Activated CD8-positive, alpha-beta memory T cell treated with anti-CD3 and anti-CD28 coated beads, Interleukin-2, amount 10 ng/mL, durations not matched to agents 7 days and 5 days (primary cell): ENCODE measurements at places on chromosomes 7 and 10.
A peak's percentile ranks its signal among the peaks of the same experiment; 100 is the strongest.

GRCh38 chr10:34815185-34816084 lies at the start of gene PARD3:
Gene PARD3, minus strand, starts transcription at chr10:34815296. Its CDS starts 301 bp downstream, at chr10:34814995.
- DNase-seq: no peak

DNA sequence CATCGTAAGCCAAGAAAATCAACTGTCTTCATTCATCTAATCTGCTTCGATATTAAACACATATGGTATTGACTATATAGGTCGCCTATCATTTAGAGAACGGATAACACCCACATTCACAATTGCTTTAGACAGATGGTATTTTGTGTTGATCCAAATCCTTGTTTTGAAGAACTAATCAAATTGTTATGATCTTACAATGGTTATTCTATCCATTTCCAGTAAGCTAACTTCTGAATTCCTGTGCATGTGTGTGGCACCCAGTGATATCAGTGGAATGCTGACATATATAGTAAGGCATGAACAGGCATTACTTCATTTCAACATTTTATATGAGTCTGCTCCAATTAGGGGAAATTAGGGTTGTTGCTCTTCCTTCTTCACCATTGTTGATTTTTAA lies 98.8 kb downstream of the SEMA3E start:
- no peak for DNase-seq

DNA sequence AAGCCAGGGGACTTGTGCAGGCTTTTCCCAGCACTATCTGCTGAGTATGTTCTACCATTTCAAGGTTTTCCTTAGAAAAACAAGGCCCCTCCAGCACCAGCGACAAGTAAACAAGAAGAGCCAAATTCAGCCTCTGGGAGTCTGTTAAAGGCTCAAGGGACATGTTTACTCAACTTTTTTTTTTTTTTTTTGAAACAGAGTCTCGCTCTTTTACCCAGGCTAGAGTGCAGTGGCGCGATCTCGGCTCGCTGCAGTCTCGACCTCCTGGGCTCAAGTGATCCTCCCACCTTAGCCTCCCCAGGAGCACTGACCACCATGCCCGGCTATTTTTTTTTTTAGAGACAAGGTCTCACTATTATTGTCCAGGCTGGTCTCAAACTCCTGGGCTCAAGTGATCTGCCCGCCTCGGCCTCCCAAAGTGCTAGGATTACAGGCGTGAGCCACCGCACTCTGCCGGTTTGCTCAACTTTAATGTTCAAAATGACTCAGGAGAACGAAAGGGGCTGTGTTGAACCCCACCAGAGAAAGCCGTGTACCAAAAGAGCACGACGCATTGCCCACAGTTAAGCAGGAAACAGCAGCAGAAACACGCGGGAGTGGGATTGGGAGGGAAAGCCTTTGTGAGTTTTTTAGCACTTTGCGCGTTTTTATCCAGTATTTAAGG lies 772 bp downstream of the PRDX3 start:
- DNase-seq: peak; percentile 75

DNA sequence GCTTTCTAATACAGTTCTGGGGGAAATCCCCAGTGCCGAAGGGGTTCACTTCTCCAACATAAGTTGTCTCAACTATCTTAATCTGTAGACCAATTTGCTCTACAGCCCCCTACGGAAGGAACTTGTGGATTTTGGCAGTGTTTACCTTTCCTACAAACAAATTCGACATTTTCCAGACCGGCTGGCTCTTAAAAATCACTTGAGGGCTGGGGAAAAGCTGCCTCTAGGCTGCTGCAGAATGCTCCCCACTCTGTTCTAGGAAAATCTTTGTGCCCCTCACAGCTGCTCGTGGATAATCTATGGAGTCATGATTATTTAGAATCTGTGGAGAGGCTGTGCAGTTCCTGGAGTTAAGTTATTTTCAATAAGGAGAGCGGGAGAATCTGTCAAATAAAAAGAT lies 474.6 kb upstream of the FZD8 start:
- DNase-seq: no peak

DNA sequence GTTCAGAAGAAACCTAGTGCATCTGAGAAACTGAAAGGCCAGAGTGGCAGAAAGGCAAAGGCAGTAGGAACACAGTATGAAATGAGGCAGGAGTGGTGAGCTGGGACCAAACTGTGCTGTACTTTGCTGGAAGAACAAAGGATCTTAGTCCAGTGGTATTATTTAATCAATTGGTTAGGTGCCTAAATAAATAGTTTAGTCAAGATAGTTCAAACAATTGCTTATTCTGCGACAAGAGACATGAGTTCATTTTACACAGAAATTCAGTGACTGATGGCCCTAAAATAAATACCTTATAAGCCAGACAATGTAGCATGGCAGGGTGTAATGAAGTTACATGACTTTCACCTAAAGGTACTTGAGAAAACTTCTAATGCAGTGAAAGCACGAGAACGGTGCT lies 181.8 kb upstream of the LRRN3 start:
- no peak for DNase-seq

GRCh38 chr7:47536661-47537611 lies 45.0 kb downstream of the TNS3 start:
- no peak for DNase-seq

DNA sequence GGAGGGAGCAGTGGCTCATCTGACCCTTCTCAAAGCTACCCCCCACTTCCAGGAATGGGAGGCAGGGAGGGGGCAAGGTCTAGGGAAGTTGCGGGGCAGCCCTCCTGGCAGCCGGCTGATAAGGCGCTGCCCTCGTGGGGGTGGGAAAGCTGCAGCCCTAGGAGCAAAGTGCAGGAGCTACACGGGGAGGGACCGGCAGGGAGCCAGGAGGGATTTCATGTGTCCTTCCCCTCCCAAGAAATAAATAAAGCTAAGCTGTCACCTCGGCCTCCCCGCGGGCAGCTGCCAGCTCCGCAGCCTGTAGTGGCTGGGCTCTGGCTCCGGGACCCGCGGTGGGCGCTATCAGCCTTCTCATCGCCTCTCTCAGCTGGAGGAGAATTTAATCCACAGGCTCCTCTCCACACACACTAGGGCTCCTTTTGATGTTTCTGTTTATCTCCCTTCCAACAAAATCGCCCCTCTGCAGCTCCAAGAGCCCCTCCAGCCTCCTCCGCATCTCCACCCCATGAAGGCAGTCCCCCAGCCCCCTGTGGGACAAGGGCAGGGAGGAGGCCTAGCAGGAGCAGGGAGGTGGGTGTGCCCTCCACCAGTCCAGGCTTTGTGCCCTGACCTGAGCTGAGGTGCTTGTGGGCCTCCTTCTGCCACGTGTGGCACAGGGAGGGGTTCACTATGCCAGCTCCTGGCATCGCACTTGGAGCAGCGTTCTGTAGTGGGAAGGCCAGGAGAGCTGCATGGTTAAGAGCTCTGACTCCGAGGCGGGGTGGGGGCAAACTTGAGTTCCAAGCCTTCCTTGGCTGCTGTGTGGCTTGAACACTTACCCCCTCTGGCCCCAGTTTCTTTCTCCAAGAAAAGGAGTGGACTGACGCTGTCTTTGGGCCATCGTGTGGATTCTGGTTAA lies 80.5 kb downstream of the C10orf105 start:
- no peak for DNase-seq

- DNase-seq: no peak
Measured at GRCh38 chr7:135957627-135958026, 19.5 kb downstream of the MTPN start.

GRCh38 chr7:37092548-37092947 lies 356.1 kb downstream of the ELMO1 start:
- no peak for DNase-seq

DNA sequence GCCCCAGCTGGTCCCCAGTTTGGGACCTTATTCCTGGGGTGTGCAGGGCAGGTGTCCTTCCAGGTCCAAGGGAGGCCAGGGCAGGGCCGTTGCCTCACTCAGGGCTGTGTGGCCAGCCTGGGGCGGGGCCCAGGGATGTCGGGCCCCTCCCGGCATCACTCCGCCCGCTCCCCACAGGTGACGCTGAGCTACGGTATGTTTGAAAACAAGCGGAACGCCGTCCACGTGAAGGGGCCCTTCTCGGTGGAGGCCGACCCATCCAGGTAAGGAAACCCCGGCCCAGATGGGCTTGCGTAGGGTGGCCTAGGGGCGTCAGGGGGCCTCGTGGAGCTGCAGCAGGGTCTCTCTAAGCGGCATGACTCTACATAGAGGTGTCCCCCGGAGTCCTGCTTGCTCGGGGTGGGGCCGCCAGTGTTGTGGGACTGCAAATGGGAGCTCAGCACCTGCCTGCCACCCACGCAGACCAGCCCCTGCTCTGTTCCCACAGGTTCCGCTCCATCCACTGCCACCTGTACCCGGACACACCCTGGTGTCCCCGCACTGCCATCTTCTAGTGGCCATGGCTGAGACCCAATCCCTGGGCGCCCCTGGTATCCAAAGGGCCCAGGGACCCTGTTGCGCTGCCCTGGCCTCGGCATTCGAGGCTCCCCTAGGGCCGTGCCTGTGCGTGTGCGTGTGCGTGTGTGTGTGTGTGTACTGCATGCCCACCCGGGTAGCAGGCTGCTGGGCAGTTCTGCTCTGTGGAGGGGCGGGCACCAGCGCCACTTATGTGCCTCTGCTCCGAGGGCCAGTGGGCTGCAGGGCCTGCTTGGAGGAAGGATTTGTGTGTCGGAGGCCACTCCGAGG lies 7.3 kb downstream of the LFNG start:
- DNase-seq: no peak

DNA sequence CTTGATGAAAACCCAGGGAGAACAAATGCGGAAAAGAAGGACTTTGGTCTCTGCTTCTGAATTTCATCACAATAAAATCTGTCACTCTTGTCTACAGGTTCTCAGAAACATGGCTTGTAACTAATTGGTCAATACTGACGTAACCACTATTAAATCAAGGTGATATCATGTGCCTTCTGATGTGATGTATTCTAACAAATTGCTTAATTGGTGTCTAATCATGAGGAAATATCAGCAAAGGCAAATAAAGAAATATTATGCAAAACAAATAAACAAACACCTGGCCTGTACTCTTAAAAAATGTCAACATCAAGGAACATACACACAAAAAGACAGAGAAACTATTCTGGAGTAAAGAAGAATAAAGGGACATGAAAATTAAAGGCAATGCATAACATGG lies 1165.0 kb downstream of the NXPH1 start:
- DNase-seq: no peak

GRCh38 chr10:126171555-126171954 lies 216.7 kb downstream of the ADAM12 start:
- no peak for DNase-seq

DNA sequence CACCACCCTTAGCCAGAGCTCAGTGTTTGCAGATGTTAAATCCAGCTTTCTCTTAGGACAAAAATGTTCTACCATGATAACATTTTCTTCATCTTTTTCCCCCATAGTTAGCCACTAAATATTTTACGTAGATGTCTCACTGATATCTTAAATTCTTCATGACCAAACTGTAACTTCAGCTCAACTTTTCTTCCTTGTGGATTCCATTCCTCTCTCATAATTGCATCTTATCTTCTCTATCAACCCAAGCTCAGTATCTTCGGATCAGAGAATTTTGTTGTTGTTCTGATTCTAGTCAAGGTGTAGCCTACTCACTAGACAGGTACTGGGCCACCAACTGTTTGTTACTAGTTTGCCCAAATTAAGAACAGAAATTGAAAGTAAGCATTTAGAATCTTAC lies 60.2 kb downstream of the SHOC2 start:
- DNase-seq: no peak

- DNase-seq: no peak
Measured at GRCh38 chr7:21568762-21569161, 25.9 kb downstream of the DNAH11 start.

DNA sequence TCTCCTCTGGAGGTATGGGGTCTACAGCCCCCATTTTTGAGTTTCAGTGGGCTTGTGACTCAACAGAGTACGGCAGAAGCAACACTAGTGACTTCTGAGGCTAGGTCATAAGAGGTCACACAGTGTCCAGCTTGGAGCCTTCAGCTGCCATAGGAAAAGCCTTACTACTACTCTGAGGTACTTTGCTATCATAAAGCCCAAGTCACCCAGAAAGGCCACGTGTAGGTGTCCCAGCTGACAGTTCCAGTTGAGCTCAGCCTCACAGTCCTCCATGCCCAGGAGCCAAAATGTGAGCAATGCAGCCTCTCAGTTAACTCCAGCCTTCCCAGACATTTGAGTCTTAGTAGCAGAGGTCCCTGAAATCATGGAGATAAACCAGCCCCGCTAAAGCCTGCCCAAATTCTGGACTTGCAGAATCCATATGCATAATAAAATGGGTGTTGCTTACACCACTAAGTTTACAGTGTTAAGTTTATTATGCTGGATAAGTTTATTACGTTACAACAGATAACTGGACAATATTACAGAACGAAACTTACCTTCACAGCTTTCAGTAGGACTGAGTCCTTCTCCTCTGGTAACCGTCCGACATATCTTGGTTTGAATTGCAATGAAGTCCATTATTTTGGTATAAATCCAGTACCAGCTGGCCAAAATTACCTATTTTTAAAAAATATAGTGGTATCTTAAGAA lies 181.1 kb downstream of the AVL9 start:
- no peak for DNase-seq

DNA sequence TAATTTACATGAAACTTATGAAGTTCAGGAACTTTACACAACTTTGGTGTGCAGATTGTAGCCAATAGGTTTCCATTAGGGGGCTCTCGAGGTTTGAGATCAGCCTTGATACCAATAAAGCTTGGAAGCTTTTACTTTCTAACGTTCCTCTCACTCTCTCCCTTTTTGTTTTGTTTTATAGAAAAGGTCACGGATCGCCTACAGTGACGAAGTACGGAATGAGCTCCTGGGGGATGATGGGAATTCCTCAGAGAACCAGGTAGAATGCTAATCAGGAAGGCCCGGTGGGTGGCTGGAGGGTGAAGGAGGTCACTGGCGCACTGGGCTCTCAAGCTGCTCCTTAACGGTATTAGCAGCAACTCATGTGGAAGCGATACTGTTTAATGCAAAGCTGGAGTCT lies 79.9 kb downstream of the VTI1A start:
- no peak for DNase-seq

GRCh38 chr10:57506414-57507094 lies 761.1 kb downstream of the IPMK start:
- DNase-seq: no peak

DNA sequence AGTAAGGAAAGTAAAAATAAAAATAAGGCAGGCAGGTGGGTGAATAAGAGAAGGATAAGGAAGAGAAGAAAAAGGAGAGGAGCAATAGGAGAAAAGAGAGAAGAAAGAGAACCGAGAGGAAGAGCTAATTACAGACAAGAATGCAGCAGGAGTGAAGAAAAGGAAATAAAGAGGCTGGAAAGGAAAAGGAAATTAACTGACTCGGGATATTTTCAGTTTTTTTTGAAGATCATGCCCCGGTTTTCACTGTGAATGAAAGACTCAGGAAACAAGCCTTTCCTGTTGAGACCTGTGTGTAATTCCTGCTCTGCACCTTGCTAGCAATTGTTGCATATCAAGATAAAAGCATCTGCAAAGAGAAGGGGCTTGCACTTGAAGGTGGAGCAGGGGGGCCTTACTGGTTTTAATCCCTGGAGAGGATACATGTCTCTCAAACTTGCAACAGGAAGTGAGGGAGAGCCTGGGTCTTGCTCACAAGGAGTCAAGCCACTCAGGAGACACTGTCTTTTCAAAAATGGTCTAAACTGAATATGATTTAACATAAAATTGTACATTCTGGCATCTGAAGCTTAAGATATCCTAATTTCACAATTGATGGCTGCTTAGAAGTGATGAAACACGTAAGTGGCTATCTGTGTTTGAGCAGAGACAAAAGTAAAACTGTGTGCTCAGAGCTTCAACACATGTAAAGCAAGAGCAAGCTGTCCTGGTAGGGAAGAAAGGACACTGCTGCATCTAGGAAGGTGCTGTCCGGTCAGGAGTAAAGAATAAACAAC lies 157.6 kb downstream of the FAM107B start:
- no peak for DNase-seq
